ENCODE measurements at places on chromosomes 16 and 17.

- DNase-seq = no peak
Observed at GRCh38 chr17:32489320-32490100, 2.7 kb downstream of the CDK5R1 start.

DNA sequence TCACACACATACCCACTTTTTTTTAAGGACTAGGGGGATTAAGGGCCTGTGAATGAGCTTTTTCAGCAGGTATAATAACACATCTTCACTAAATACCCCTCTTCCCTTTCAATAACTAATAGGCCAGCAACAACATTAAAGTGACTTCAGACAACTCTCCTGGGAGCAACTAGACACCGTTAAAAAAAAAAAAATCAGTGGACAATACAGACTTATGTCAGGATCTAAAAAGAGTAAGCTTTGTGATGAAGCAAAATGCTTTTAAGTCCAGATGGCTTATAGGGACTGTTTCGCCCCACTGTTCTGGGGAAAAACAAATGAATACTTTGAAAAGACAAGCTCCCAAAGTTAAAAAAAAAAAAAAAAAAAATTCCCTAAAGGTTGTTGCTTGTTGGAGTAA is 29.0 kb downstream of the SPAG9 start:
- no peak for DNase-seq

DNA sequence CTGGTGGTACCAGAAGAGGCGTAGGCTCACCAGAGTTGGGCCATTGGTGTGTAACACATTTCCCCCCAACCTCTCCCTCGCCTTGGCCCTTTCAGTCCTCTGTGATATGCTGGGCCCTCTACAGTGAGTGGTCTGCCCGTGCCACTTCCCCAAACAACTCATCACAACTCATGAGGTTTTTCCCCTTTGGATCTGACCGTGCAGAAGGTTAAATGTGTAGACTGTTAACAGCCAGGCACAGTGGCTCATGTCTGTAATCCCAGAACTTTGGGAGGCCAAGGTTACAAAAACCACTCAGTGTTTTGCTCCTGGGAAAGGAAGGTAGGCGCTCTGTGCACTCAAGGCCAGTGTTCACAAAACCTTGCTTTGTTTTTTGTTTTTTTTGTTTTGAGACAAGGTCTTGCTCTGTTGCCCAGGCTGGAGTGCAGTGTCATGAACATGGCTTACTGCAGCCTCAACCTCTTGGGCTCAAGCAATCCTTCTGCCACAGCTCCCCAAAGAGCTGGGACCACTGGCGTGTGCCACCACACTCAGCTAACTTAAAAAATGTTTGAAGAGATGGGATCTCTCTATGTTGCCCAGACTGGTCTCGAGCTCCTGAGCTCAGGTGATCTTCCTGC is 11.3 kb upstream of the CYB5B start:
- no peak for DNase-seq

DNA sequence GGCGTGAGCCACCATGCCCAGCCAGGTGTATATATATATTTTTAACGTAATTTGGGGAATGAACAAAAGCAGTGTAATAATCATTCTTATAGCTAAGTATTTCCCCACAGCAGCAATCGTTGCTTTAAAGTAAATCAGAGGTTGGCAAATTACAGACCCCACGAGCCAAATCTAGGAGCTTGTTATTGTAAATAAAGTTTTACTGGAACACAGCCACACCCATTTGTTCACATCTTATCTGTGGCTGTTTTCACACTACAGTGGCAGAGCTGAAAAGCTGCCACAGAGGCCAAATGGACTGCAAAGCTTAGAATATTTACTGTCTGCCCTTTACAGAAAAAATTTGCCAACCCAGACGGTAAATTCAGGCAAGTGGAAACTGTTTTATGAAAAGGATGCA is 50.8 kb downstream of the RAB11FIP4 start:
- no peak for DNase-seq

- no peak for DNase-seq
Observed at GRCh38 chr17:57271821-57272220, 15.5 kb downstream of the MSI2 start.

DNA sequence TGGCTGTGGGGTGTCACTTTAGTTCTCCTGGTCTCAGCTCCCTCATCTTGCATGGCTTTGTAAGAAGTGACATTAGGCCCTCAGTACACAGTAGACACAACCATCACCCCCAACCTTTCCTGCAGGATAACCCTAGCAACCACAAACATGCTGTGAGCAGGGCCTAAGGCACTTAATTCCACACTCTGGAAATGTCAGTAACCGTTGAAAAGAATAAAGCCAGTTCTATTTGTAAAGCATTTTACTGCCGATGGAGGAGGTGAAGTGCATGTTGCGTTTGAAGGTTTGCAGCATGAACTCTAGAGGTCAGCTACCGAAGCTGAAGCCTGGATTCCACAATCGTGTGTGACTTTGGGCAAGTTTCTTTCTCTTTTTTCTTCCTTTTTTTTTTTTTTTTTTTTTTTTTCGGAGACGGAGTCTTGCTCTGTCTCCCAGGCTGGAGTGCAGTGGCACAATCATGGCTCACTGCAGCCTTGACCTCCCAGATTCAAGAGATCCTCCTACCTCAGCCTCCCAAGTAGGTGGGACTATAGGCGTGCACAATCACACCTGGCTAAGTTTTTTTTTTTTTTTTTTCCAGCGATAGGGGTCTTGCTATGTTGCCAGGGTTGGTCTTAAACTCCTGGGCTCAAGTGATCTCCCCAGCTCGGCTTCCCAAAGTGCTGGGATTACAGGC is 26.1 kb upstream of the TOB1 start:
- no peak for DNase-seq

DNA sequence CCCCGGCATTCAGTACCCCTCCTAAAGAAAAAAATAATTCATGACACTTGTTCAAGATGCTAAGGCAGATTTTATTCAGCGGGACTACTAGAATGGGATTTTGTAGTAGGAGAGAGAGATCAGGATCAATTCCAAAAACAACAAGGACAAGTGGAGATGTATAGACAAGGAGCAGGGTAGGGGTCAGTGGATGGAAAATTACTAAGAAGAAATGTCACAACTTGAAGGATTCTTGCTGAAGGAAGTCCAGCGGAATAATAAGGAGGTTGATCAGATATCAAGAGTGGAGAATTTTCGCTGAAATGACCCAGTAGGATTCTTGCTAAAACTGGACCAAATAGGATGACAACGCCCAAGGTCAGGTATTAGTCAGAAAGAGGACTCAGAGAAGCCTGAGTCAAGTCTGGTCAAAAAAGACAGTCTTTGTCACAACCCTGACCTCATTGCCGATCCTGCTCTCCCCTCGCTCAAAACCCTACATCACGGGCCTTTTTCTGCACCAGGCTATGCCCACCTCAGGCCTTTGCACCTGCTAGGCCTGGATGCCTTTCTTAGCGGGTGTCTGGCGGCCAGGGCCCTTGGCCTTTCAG is 36.9 kb downstream of the MMD start:
- DNase-seq = no peak

DNA sequence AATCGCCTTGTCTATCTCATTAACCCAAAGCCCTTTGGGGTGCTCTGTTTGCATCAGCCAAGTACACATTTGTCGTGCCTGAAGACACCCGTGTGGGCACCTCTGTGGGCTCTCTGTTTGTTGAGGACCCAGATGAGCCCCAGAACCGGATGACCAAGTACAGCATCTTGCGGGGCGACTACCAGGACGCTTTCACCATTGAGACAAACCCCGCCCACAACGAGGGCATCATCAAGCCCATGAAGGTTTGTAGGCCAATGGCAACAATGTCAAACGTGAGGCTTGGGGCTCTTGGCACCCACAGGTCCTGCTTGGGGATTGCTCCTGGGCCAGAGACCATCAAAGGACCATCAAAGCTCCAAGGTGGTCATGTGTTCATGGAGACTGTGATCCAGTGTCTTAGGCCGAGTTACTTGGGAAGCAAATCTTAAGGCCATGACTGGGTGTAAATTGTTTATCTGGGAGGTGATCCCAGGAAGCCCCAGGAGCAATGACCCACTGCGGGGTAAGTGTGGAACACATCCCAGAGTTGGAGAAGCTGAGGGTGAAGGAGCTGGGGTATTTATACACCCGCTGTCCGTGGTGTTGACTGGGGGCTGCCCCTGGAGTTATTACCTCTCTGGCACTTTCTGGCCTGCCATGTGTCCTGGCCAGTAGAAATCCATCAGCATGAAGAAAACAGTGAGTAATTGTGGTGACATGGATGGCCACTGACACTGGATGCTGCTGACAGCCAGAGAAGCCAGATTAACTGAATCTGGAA is 24.0 kb downstream of the CDH5 start:
- no peak for DNase-seq

- DNase-seq = no peak
Observed at GRCh38 chr17:34220045-34220751, 34.9 kb upstream of the CCL2 start.

- no peak for DNase-seq
Observed at GRCh38 chr16:65861131-65861731, 505.3 kb upstream of the CDH5 start.
